NCI-H187 (cell line): ENCODE measurements at places on chromosomes 6 and 20.

- DNase-seq = no peak
These were observed 352.9 kb downstream of the NRN1 start for GRCh38 chr6:5653801-5654200.

DNA sequence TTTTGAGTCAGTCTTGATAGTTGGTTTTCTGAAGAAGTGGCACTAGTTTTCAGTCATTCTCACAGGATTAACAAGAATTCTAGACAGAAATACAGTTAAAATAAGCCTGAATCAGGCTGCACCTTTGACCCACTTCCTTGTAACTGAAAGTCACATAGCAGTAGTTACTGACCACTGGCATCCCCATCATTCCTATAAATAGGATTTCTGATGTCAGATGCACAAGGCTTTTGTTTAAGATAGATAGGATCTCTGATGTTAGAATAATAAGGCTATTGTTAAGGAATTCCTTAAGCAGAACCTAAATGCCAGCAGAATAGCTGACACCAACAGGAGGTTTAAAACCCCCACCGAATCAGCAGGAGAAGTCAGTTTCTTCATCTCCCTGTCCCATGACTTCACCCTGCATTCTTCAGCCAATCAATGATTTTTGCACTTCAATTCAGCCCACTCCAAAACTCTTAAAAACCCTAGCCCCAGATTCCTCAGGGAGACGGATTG is 30.6 kb upstream of the ZBTB24 start:
- no peak for DNase-seq

DNA sequence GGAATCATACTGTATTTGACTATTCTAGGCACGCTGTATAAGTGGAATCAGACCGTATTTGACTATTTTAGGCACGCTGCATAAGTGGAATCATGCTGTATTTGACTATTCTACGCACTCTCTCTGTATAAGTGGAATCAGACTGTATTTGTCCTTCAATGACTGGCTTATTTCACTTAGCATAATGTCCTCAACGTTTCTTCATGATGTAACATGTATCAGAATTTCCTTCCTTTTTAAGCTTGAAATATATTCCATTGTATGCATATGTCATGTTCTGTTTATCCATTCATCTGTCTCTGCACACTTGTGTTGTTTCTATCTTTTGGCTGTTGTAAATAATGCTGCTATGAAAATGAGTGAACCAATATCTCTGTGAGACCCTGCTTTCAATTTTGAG is 5.7 kb downstream of the CCDC170 start:
- DNase-seq = no peak

DNA sequence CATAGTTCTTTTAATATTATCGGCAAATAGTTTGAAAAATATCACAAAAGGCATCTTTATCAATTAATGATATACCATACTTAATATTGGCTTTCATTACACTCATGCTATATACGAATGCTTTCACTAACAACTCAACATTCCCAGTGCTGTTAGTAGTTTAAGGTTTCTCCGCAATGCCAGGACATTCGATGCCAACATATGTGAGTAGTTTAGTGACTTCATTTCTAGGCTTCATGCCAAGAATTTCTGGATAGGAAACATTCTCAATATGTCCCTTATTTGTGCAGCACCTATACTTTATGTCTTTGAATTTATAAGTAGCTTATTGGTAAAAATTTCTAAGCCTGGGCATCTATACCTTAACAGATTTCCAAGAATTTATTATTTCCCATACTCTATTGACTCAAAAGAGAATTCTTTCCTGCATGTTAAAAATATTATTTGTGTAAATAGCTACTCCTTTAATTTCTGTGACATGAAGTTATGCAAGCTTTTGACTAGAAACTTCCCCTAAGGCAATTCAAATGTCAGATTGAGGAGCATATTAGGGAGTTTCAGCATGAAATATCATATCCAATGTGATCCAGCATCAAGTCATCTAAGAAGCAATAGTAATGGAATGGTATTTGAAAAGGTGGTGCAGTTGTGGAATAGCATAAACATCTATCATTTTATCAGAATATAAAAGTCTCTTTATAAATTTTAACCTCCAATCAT is 236.0 kb upstream of the STXBP5 start:
- no peak for DNase-seq

DNA sequence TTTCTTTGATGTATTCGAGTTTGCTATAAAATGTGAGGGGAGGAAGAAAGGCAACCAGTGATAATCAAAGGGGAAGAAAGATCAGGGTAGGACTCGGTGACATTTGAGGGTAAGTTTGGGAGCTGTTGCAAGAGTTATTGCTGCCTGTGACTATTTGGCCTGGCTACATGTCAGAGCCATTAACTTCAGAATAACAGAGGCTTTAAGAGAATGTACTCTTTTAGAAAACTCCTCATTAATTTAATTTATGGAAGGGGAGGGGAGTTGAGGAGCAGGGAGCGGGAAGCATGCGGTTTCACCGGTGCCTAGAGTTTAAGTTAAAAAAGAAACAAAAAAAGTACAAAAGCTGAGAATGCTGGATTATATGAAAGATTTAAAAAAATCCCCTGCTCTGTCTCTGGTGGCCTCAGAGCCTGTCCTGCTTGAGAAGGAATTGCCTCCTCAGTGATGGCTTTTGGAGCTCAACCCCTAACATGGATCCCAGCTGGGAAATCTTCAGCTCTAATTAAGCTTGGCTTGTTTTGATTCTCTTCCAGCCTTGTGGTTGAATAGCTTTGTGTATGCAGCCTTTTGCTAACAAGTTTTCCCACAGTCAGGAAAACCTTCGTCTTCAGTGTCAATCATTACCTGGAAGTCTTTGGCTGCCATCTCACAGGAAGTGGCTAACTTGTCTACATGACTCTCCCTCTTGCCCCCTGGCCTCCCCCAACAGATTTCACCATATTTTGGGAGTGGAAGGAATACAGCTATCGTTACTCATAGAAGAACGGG is 238.2 kb downstream of the SOX4 start:
- no peak for DNase-seq

- DNase-seq = no peak
These were observed 108.1 kb downstream of the RNF144B start for GRCh38 chr6:18495236-18495635.

DNA sequence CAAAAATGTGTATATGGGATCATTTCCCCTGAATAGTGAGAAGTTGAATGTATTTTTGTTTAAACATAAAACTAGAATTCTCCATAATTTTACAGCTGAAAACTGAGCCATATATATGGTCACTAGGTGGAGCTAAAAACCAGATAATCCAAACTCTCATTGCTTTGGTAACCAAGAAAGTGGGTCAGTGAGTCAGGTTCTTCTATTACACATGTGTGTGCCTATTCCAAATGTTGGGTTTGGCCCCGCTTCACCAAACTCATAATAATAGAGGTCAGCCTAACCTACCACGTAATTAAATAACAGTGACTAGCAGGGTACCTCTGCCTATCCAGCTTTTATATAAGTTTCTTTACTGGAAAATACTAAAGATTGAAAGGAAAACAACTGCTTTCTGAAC is 19.3 kb upstream of the RNGTT start:
- DNase-seq = peak; percentile 1

DNA sequence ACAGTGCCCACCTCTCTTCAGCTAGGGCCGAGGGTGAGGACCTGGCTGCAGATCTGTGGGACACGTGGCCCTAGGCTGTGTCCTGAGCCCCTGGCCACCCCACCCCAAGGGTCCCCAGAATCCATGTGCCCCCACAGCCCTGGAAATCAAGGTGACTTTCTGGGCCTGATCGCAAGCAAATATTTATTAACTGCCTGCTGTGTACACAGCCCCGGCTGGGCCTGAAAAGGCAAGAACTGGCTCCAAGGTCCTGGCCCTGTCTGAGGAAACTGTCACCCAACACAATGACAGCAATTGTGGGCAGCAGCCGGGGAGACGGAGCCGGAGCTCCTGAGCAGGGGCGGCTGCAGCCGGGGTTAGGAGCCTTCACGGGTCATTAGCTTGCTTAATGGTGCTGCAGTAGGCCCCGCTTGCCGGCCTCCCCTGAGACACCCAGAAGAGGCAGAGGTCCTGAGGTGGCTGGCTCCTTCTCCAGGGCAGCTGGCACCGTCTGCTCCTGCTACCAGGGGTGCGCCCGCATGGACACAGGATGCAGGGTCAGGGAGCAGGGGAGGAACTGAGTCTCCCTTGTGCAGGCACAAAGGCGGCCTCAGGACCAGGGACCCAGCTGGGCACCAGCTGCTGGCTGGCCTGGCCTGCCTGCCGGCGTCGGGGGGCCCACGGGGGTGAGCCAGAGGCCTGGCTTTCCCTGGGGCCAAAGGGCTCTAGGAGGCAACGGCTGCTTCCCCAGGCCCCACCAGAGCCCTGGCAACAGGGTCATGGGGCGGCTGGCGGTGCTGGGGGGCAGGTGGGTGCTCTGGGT is 24.1 kb downstream of the NPEPL1 start:
- no peak for DNase-seq

- peak; percentile 19 for DNase-seq
These were observed 42.4 kb upstream of the GNRH2 start for GRCh38 chr20:3000852-3001523.

DNA sequence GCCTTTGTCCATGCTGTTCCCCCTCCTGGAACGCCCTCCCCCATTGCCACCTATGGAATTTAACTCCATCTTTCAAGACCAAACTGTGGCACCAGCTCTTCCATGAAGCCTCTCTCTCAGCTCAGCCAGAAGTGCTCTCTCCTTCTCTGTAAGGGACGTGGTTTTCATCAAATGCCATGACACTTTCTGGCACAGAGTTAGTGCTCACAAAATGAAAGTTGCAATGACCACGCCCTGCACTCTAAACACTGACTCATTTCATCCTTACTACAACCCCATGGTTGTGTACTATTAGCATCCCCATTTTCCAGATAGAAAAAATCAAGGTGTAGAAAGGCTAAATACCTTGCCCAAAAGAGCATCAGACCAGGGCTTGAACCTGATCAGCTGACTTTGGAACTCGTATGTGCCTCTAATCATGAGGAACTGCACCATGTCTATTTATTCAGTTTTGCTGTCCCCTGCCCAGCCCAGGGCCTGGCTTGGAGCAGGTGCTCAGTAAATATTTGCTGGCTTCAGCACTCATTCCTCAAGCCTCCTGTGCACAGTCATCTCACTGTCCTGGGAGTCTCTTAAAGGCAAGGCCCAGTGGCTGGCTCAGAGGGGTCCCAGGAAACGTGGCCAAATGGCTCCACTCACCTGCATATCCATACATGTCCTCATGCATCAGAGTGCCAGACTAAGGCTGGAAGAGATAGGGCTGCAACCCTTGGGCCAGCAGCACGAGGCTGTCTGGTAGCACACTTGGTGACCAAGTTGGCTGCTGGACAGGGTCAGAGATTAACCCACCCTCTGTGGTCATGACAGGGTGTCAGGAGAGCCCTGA is 77.9 kb downstream of the MRPL14 start:
- DNase-seq = no peak

DNA sequence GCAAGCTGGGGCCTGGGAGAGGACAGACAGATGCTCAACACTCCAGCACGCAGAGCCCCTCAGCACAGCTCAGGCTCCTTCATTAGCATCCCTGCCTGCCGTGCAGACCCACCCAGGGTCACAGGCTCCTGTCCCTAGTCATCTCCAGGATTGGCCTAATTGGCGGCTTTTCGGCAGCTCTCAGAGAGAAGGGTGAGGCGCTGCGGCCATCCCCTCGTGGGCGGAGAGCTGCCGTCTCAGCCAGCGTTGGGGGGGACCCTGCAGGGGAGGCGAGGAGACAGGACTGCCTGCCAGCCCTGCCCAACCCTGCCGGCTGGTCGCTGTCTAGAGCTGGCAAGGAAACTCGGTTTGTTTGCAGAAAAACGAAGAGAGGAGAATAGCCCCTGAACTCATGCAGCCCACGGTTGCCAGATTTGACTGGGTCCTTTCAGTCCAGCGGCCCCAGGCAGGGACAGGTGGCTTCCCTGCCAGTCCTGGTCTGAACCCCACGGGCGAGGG is 26.8 kb downstream of the BHLHE23 start:
- DNase-seq = no peak

DNA sequence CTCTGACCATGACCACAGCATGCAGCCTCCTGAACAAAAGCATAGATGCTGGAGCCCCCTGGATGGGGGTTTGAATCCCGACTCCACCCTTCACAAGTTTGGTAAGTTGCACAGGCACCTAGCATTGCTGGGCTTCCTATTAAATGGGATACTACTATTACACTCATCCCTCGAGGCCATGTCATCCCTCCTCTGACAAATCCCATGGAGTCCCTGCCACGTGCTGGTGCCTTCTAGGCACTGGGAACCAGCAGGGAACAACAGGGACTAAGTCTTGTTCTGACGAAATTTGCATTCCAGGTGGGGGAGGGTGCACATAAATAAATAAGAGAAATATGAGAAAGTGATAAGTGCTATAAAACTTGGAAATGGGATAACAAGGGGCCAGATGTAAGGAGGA is 15.3 kb upstream of the SIRPA start:
- DNase-seq = no peak

GRCh38 chr6:103313432-103313831 is 1546.3 kb downstream of the HACE1 start:
- no peak for DNase-seq

- DNase-seq = no peak
These were observed 102.1 kb downstream of the DLGAP4 start for GRCh38 chr20:36408219-36408618.

DNA sequence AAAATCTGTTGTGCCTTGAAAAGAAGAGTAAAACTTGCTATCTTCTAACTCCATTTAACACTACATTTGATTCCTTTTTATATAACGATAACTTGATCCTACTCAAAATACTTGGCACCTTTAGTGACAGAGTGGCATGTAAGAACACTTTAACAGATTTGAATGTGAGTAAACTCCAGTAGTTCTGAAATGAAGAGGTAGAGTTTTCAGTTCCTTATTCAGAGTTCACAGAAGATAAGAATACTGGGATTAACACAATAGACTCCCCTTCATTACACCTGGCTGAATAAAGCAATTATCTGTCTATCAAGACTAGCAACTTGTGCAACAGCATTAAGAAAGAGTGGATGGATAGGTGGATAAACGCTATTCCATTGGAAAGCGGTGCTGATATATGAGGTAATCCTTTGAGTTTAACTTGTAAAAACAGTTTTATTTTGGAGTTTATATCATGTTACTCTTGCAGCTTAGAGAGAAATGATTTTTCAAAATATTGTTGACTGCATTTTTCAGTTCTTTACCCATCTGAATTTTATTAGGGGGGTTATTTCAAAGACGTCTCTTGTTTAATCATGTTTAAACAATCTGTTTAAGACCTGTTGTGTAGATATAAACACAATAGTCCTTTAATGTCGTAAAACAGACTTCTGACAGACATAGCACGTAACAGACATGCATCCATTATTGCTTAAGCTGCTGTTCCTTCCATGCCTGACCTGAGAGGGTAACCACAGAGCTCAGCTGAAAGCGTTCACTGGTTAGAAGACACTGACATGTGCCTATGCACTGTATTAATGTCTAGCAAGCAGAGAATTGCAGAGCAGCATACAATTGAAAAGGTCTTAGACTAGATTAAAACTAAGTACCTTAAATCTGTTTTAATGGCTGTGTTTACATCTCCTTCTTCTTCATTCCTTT is 102.4 kb upstream of the SUPT3H start:
- DNase-seq = no peak
